Esophagus squamous epithelium (tissue), 5 donors: ENCODE measurements at places on chromosomes 5 and 9. TPM values are rescaled to one million over a fixed set of nuclear protein-coding genes. Genes with fewer than 3 reads are reported as not detected.

GRCh38 chr5:34467436-34467835 lies 188.7 kb upstream of the RAI14 start:
- no peak overlapping the region for H3K4me3 ChIP-seq
- H3K36me3 ChIP-seq: no peaks in the 10 kb centered on the region
- no peaks in the 10 kb centered on the region for H3K4me1 ChIP-seq
- no peaks in the 10 kb centered on the region for H3K27me3 ChIP-seq
- no peak for DNase-seq

Gene CAMK4
- total RNA-seq: 2.5 TPM

Gene ARL14EPL
- not detected for total RNA-seq

GRCh38 chr5:80284720-80285119 lies 28.9 kb upstream of the SERINC5 start:
- H3K27ac ChIP-seq: no peak overlapping the region
- no peaks in the 10 kb centered on the region for H3K36me3 ChIP-seq
- no peak for DNase-seq

Gene PCDHB15
- total RNA-seq: 1.1 TPM

DNA sequence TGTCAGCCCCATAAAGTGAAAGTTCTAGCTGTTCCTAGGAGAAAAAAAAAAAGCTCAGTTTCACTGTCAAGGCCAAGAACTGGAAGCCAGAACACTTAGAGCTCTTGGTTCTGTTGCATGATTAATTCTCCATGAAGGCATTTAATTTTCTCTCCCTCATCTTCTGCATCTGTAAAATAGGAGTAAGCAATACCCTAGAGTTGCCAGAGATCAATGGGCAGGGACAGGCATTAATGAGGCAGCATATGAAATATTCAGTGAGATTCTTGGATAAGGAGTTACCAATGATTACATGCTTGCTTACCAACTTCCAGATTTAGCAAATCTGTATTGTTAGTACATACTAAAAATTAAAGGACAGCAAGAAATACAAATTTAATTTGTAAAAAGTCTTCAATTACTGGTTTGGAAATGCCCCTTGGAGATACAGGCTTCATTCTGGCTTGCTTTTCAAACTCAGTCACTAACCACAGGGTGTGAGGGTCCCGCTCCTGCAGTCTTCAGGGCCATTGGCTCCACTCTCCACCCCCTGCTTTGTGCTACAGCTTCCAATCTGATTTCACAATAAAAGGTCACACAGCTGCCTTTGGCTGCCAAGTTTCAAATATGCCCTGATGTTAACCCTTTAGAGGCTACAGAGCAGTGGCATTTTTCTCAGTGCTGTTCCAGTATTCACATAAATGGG lies 624.6 kb downstream of the BNC2 start:
- no peaks in the 10 kb centered on the region for H3K36me3 ChIP-seq
- H3K27ac ChIP-seq: no peak overlapping the region
- no peak overlapping the region for H3K4me3 ChIP-seq
- no peaks in the 10 kb centered on the region for H3K27me3 ChIP-seq
- no peak for DNase-seq

- no peaks in the 10 kb centered on the region for H3K4me1 ChIP-seq
- no peaks in the 10 kb centered on the region for H3K27me3 ChIP-seq
- no peak overlapping the region for H3K4me3 ChIP-seq
- no peaks in the 10 kb centered on the region for H3K36me3 ChIP-seq
Measured at GRCh38 chr9:112550531-112550930, 63.9 kb downstream of the KIAA1958 start.

Gene CYFIP2
- total RNA-seq: 10.3 TPM

Gene CAMK2A
- 0.04 TPM for total RNA-seq

GRCh38 chr9:128372188-128372641 lies 1.0 kb downstream of the URM1 start:
- peak overlapping the region; percentile 91 for H3K4me3 ChIP-seq
- H3K27ac ChIP-seq: peak overlapping the region; percentile 95
- peaks cover 52% of the 10 kb centered on the region for H3K4me1 ChIP-seq

DNA sequence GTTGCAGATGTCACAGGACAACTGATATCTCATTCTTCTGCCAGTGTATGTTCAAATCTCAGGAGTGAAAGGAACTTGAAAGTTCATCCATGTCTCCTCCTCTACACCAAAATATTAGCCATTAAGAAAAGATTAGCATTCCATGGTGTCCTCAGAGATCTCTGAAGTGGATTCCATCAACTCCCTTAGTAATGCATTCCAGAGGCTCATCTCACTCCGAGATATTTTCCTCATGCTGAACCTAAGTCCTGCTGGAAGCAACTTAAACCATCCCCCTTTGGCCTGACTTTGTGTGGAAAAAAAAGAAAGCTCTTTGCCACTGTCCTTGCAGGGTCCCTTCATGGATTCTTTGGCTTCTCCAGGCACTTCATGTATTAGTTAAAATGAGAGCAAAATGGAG lies 155.7 kb upstream of the ZNF462 start:
- H3K4me1 ChIP-seq: no peaks in the 10 kb centered on the region
- no peak overlapping the region for H3K27ac ChIP-seq
- H3K36me3 ChIP-seq: no peaks in the 10 kb centered on the region
- no peaks in the 10 kb centered on the region for H3K27me3 ChIP-seq
- no peak for DNase-seq
- H3K4me3 ChIP-seq: no peak overlapping the region

- H3K27me3 ChIP-seq: no peaks in the 10 kb centered on the region
- H3K4me3 ChIP-seq: no peak overlapping the region
- H3K4me1 ChIP-seq: no peaks in the 10 kb centered on the region
- no peak overlapping the region for H3K27ac ChIP-seq
- no peaks in the 10 kb centered on the region for H3K36me3 ChIP-seq
Measured at GRCh38 chr5:132054031-132054696, 6.3 kb upstream of the IL3 start.

DNA sequence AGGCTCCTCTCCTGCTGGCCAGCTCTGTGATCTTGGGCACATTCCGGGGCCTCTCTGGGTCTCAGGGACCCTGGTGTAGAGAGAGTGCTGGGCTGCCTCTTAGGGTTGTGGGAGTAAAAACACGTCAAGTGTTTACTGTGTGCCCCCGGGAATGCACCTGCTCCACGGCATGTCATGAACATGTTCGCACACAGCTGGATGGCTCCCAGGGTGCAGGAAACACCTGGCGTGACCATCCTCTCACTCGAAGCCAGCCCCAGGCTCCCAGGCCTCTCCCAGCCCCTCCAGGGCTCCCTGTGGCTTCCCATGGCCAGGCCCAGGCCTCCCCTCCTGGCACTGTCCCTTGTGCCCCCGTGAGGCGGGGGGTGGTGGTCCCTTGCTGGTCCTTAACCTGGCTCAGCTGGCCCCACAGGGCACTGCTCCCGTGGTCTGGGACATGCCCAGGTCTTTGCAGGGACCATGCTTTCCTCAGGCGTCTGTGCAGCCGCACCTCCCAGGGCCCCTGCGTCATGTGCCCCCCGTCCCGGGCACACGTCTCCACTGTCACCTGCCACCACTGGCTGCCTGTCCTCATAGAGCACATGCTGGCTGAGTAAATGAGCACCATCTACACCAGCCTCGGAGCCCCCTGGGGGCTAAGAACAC lies 44.9 kb downstream of the SLC6A3 start:
- no peaks in the 10 kb centered on the region for H3K27me3 ChIP-seq
- H3K4me3 ChIP-seq: no peak overlapping the region
- no peak overlapping the region for H3K27ac ChIP-seq
- no peak for DNase-seq
- H3K4me1 ChIP-seq: no peaks in the 10 kb centered on the region
- no peaks in the 10 kb centered on the region for H3K36me3 ChIP-seq

GRCh38 chr5:9387879-9388278 lies 158.0 kb downstream of the SEMA5A start:
- no peak overlapping the region for H3K4me3 ChIP-seq
- H3K4me1 ChIP-seq: no peaks in the 10 kb centered on the region

Gene JAKMIP2
- not detected for total RNA-seq

DNA sequence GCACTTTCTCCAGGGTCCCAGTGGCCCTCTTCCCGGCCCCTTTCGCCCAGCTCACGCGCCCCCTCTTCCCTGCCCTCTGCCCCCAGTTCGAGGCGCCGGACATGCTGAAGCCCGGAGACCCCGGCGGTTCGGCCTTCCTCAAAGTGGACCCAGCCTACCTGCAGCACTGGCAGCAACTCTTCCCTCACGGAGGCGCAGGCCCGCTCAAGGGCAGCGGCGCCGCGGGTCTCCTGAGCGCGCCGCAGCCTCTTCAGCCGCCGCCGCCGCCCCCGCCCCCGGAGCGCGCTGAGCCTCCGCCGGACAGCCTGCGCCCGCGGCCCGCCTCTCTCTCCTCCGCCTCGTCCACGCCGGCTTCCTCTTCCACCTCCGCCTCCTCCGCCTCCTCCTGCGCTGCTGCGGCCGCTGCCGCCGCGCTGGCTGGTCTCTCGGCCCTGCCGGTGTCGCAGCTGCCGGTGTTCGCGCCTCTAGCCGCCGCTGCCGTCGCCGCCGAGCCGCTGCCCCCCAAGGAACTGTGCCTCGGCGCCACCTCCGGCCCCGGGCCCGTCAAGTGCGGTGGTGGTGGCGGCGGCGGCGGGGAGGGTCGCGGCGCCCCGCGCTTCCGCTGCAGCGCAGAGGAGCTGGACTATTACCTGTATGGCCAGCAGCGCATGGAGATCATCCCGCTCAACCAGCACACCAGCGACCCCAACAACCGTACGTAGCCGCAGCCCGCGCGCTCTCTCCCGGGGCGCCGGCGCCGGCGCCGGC lies 1.0 kb downstream of the PRDM6 start:
- H3K4me1 ChIP-seq: peaks cover 16% of the 10 kb centered on the region
- no peaks in the 10 kb centered on the region for H3K36me3 ChIP-seq
- DNase-seq: no peak
- H3K4me3 ChIP-seq: peak overlapping the region; percentile 65
- peak overlapping the region; percentile 60 for H3K27ac ChIP-seq
- peaks cover 10% of the 10 kb centered on the region for H3K27me3 ChIP-seq

Gene DMRT3
- total RNA-seq: not detected
